Fibroblast of skin of scalp (primary cell): ENCODE measurements at places on chromosomes 7 and 10.
A peak's percentile ranks its signal among the peaks of the same experiment; 100 is the strongest.

DNA sequence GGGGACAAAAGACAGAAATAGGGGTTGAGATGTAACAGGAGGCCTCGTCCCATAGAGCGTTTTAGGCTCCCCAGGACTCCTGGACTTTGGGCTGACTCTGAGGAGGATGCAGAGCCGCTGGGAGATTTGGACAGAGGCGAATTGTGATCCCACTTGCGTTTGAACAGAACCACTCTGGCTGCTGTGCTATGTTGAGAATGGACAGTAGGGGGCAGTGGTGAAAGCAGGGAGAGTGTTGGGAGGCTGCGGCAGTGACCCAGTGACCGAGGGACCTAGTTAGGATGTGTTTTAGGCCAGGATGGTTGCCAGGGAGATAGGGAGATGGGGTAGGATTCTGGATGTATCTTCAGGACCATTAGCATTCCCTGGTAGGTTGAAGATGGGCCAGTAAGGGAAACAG lies 271.6 kb downstream of the CCDC3 start:
- DNase-seq: no peak

- peak; percentile 36 for DNase-seq
Measured at GRCh38 chr7:214410-215212, 22.2 kb downstream of the FAM20C start.

DNA sequence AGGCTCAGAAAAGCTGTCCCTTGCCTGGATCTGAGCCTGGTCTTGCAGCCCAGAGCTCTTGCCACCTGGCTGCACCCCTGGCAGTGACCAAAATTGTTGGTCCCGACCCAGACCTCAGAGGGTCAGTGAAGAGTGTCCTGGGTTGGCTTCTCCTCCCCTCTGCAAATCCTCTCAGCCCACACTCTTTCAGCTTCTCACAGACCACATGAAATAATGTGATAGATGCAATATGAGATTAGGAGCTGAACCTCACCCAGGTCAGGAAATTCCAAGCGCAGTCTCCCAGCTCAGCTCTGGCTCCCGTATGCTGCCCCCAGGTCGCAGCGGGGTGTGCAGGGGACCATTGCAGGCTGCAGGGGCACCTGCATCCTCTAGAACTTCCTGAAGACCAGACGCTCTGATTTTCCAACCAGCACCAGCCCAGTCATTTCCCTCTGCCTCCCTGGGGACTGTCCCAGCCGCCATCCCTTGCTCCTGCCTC lies 19.6 kb upstream of the RET start:
- DNase-seq: no peak

DNA sequence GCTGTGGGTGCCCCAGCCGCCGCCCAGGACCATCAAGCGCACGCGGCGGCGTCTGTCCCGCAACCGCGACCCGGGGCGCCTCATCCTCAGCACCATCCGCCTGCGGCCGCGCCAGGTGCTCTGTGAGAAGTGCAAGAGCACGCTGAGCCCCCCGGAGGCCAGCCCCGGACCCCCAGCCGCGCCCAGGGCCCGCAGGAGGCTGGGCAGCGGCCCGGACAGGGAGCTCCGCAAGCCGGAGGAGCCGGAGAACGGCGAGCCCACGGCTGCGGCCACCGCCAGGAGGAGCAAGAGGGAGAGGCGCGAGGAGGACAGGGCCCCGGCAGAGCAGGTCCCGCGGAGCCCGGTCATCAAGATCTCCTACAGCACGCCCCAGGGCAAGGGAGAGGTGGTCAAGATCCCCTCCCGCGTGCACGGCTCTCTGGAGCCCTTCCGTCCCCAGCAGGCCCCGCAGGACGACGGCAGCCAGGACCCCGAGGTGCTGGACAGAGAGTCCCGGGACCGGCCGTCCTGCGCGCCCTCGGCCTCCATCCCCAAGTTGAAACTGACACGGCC lies 8.0 kb downstream of the PWWP2B start:
- no peak for DNase-seq

GRCh38 chr10:116178086-116178605 lies 94.9 kb downstream of the GFRA1 start:
- no peak for DNase-seq

DNA sequence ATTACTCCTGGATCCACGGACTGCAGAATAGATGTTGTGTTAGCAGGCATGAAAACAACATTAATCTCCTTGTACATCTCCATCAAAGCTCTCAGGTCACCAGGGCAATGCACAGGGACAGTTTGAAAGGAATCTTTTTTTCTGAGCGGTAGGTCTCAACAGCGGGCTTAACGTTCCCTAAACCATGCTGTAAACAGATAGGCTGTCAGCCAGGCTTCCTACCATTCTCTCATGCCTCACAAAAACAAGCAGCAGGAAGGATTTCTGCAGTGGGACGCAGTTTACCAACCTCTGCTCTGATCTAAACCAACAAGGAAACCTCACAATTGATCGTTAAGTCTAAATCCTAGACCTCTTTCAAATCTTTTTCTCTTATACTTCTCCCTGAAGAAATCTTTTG lies 50.8 kb downstream of the CNOT4 start:
- no peak for DNase-seq
